ENCODE measurements at places on chromosomes 5 and 9.
A peak's percentile ranks its signal among the peaks of the same experiment; 100 is the strongest.

DNA sequence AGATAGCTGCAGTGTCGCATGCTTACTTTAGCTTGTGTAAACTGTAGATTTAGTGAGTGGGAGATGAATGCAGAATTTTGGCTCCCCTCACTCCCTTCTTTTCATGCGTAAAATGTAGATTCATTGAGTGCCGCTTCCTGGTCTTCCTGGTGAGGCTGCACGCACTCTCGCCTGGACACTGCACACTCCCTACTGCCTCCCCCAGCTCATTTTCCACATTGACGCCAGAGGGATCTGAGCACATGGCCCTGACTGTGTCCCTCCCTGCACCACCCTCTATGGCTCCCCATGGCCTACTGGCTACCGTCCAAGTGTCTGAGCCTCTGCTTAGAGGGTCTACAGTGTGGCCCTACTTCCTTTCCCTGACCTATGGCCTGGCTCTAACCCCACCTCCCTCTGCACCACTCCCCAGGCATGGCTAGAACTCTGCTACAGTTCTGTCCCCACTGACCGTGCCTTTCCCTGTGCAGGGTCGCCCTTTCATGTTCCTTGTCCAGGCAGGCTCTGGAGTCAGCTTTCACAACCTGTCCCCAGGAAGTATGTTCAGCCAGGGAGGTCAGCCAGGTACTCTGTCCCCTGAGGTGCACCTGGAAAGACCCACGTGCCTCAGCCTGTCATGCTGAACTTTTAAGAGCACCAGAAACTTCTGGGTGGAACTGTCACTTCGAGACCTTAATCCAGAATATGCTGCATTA lies 160.6 kb downstream of the COL23A1 start:
- no peak for DNase-seq

DNA sequence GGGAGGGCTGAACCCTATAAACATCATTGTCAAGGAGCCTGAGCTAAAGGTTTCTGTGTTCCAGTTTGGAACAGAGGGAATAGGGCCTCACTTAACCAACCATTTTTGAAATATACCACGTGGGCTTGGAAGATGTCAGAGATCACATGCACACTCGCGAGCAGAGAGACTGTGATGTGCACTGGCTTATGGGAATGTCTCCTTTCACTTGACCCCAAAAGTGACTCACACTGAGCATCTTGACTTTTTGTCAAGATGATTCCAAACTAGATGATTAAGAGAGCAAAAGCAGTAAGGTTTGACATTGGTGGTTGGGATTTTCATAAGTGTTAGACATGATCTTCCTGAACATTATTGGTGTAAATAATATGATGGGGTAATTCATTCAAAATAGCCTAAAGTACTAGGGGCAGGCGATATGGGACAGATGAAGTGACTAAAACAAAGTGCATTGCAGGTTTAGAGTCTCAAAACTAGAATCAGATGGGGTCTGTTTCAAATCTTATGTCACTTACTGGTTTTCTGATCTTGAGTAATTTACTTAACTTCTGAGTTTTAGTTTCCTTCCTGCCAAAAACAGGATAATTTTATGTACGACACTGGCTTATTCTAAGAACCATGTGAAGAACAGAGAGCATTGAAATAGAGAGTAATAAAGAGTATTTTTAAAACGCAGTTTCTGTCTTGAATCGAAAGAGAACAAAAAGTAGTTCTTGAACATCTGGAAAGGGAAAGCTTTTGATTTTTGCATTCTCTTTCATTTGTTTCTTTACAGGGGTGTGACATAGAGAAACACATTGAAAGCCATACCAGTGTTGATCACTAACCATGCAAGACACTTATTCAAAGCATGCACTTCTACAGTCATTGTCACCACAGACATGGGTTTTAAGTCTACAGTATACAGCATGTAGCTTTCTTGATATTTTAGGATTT lies 383.0 kb downstream of the DIRAS2 start:
- no peak for DNase-seq

DNA sequence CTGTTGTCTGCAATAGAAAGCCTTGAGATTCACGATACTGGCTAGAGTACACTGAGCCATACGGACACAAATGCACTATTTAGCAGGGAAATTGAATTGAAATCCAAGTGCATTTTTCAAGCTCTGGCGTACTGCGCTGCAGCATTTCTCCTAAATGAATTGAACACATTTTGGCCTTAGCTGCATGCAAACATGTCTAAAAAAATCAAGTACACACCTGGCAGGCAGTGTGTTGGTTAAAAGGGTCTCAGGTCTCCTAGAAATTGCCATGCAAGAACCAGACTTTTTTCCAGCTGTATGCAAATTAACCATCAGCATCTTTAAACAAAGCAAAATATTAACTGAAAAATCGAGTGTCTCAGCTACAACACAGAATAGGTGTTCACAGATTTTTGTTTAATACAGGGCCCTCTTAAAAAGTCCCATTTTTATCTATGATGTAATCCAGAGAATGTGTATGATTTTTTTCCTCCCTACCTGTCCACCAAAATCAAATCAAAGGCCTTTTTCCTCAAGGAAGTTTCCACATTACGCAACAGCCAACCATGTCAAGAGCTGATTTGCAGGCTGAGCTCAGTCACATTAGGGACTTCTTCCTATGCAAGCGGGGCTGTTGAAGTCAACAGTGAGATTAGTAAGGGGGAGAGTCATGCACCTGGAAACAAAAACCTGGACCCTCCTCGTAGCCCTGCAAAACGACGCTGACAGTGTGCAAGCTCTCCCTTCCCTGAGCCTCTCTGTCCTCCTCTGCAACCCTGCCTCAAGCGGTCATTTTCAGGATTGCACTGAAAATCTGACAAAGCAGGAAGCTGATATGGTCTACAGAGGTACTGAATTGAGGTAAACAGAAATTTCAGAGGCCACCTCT lies 14.1 kb upstream of the SFXN1 start:
- peak; percentile 33 for DNase-seq

DNA sequence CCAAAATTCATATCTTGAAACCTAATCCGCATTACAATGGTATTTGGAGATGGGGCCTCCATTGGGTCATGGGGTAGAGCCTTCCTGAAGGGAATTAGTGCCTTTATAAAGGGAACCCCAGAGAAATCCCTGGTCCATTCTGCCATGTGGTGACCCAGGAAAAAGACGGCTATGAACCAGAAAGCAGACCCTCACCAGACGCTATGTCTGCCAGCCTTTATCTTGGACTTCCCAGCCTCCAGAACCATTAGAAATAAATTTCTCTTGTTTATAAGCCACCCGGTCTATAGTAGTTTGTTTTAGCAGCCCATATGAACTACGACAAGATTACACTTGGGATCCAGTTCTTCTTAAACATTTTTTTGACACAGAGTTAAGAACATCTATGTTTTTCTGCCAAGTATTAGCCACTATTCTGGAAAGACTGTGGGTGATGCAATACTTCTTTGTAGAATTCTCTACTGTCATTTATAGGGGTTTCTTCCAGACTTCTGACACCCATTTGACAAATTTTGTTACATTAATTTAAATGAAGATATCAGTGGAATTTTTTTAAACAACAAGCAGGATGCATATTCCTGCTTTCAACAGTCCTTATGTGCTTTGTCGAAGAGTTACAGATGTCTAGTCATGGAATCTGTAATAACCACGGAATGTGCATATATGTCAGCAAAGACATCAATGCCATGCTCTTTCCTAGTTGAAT lies 572.4 kb downstream of the NR2F1-AS1 start:
- no peak for DNase-seq

GRCh38 chr5:91670122-91670521 lies 287.0 kb upstream of the ARRDC3 start:
- no peak for DNase-seq

- peak; percentile 45 for DNase-seq
Measured at GRCh38 chr9:28808042-28808441, 1234.8 kb upstream of the C9orf72 start.

DNA sequence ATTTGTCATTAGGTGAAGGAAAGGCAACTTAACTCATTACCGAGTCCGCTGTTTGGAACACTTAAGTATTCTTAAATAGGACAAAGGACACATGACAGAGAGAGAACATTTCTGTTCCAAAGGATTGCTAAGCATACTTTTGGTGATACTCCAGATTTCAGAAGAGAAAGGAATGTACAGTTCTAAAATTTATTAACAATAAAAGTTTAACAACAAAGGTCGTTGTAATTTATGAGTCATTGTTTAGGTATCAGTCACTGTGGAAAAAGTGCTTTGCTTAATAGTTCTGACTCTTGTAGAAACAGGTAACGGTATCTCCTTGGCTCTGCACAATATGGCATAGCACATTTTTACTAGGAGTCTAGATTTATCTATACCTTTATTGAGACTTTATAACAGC lies 36.3 kb upstream of the PAM start:
- DNase-seq = peak; percentile 20

DNA sequence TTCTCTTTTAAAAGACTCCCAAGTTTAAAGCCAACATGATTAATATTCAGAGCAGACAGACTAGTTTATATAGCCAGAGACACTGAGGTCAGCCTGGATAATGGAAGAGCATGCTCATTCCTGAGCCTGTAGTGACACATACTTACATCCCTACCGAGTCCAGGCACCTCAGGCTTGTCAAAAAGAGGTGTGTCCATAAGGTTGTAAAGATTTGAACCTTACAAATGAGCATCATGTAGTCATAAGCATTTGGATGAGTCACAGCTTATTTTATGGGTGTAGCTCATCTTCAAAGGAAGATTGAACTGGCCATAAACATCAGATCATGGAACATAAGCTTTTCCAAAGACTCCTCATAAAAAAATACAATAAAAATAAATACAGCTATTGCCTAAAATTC lies 333.5 kb downstream of the EFNA5 start:
- DNase-seq = peak; percentile 62

GRCh38 chr9:107557236-107557990 lies 67.8 kb upstream of the KLF4 start:
- DNase-seq = peak; percentile 96

GRCh38 chr5:14421851-14422250 lies 159.7 kb upstream of the OTULINL start:
- no peak for DNase-seq

- DNase-seq = no peak
Measured at GRCh38 chr9:24817756-24818155, 272.1 kb upstream of the IZUMO3 start.

DNA sequence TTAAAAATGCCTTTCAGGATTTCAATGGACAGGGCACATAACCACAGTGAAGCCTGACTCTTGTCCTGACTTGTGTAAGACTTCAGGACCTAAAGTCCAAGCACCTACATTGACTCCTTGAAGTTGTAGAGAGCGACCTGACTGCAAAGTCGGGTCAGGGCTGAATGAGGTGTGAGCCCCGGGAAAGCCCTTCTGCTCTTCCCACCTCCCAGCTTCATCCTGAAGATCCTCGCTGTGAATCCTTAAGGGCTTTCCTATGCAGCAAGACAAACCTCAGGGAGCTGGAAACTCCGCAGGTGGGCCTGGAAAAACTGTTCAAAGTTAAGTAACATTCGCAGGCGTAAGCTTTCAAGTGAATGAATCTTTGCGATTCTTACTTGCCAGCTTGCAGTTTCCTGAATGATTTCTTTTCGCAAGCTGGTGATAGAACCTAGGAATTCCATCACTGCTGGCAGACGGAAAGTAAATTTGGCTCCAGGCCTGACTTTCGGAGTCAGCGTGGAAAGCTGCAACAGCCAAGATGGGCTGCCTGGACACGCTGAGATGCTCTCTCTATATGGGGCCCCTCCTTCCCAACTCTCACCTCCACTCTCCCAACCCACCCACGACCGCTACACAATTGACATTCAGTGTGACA lies 10.9 kb downstream of the SEMA5A start:
- DNase-seq = peak; percentile 69

Measured in NCI-H226 (cell line).